Cardiac septum (tissue), 1 donor: ENCODE measurements at places on chromosomes 5 and 9. TPM values are rescaled to one million over a fixed set of nuclear protein-coding genes. Genes with fewer than 3 reads are reported as not detected.

- no peak for DNase-seq
Measured at GRCh38 chr5:42321785-42322184, 101.5 kb upstream of the GHR start.

DNA sequence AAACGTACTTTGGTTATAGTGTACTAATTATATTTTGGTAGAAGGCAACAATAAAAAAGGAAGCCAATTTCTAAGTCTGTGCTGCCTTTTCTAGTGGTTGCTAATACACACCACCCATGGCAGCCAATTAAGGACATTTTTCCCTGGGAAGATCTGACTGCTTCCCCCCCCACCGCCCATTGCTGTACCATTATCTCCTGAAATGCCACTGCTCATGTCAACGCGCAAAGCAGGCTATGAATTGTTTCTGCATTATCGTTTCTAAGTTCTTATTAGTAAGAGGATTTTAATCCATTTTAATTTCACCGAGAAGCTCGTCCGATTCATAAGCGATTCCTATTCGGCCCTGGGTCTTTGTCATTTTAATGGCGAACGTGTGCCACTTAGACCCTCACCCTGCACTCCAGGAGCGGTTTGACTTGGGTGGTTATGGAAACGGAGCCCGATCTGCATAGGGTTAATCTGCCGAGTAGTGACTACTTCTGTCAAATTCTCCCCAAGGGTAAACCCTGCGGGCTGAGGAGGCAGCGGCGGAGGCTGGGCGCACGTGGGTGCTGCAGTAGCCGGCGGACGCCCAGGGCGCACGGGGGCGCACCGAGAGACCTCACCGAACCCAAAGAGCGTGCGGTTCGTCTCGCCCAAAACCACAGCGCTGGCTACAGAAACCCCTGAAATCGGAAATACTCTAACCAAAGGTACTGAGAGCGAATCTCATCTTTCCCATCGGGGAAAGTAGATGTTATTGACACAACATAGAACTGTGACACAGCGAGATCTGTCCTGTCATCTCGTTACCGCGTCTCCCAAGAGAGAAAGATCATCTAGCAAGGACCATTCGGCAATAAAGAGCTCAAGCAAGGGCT lies 55.8 kb upstream of the SHC3 start:
- no peak for DNase-seq

- DNase-seq: no peak
Measured at GRCh38 chr9:128123451-128124080, 4.0 kb downstream of the PTGES2 start.

Gene ADAM19
- total RNA-seq: 97.1 TPM

- DNase-seq: no peak
Measured at GRCh38 chr5:33361781-33362180, 79.0 kb upstream of the TARS1 start.

Gene ZSWIM6
- 6.7 TPM for total RNA-seq

DNA sequence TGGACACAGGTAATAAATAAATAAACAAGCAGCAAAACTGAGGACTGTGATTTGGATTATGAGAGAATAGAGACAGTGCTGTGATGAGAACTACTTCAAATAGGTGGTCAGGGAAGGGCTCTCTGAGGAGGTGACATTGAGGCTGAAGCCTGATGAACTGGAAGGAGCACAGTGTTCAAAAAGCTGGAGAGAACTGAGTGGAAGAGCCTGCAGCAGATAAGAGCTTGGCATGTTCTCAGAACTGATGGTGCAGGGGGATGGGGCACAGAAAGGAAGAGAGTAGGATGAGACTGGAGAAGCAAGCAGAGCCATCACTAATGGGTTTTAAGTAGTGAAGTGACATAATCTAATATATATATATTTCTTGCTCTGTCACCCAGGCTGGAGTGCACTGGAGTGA lies 11.2 kb upstream of the TPM2 start:
- DNase-seq: no peak

DNA sequence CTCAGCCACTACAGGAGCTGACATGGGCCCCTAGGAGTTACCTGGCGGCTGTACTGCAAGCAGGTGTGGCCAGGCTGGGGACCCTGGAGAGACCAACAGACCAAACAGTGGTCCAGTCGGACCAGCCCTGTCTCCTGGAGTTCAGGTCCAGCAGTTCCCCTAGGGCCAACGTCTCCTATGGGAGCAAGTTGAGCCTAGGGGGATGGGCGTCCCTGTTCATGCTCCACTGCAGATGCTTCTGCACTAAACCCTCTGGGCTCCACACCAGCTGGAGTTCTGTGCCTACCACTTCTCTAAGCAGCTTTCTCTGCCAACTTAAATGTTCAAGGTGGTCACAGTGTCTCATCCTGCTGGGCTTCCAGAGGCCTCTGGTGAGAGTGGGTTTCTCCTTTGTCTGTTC lies 20.6 kb upstream of the OMD start:
- no peak for DNase-seq

Gene PTGS1
- total RNA-seq: 2.9 TPM

- DNase-seq: no peak
Measured at GRCh38 chr5:52328220-52328806, 459.4 kb upstream of the ITGA1 start.

- no peak for DNase-seq
Measured at GRCh38 chr5:34672196-34672595, 16.1 kb downstream of the RAI14 start.

Gene OTP
- total RNA-seq: not detected

DNA sequence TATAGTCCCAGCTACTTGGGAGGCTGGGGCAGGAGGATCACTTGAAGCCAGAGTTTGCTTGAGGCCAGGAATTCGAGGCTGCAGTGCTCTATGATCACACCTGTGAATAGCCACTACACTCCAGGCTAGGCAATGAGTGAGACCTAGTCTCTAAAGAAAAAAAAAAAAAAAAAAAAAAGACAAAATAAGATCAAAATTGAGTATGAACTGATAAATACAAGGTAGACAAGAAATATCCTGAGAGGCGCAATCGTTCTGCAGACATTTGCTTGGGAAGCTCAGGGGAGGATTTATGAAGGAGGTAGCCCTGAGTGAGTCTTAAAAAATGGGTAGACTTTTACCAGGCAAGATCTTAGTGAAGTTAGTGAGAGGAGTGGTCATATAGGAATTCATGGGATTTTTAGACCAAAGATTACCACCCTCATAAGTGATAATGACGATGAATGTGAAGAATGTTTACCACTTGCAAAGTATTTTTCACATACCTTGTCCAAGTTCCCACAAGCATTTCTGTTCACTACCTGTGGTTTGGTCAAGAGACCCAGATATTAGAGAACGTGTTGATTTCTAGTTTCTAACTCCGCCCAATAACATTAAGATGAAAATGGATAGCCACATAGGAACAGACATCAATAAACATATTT lies 4.4 kb downstream of the PDCD1LG2 start:
- DNase-seq: no peak

DNA sequence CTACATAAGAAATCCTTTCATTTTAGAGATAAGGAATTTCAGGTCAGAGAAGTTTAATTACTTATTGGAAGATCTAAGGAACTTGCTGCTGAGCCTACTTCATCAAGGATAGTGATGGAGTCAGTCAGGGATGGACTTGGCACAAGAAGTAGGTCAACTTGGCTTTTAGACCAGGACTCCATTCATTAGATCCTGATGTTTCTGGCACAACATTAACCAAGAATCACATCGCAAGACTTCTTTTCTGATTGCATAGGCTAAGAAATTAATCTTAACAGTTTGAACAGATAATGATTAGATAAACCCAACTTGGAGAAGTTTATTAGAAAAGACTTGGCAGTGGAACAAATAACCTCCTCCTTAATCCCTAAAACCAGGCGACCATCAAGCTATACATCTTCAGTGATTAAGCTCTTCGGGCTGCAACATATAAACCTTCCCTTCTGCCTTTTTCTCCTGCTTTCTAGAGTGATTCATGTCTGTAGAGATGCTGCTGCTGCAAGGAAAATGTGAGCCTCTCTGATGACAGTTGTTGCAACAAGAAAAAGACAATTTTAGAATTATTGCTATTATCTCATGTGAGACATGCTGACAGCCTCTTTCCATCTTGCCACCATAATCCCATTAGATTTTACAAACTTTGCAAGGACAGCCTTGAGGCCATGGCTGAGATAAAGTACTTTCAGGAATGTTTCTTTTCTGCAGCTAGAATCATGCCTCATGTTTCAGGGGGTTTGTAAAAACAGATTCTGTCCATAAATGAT lies 207.9 kb upstream of the SLC27A6 start:
- DNase-seq: no peak

- DNase-seq: no peak
Measured at GRCh38 chr5:165127941-165128340, 1622.5 kb downstream of the MAT2B start.

Gene ATP6V1G1
- 64.6 TPM for total RNA-seq

DNA sequence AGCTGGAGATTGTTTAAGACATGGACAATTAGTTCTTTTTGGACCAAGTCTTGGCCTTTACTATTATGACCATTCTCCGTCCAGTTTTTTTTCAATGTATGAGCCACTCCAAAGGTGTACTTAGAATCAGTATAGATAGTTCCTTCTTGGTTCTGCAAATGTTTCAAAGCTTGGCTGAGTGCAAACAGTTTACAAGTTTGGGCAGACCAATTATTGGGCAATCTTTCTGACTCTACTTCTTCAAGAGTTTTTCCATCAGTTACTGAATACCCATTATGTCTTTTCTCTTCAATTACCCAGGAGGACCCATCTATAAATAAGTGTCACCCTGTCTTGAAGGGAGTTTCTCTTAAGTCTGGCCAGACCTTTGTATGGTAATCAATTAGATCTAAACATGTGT lies 15.5 kb downstream of the IFT74 start:
- no peak for DNase-seq
